ENCODE measurements at places on chromosomes 7 and 10.

DNA sequence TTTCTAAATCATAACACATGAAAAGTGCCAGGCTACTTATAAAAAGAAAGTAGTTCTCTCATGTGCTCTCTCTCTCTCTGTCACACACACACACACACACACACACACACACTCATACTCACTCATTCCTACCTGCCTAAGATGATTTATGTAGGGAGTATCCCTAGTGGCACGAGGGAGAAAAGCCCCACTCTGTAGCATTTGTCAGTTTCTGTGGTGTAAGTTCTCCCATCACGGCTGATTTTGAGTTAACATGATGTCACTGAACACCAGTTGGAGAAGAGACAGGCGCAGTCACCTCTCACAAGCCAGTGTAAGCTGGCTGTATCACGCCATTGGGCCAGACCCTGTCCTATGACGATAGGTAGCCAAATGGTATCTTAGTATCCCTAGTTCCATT, 395.4 kb downstream of the SFMBT2 start:
- peak; percentile 66 for ATAC-seq

DNA sequence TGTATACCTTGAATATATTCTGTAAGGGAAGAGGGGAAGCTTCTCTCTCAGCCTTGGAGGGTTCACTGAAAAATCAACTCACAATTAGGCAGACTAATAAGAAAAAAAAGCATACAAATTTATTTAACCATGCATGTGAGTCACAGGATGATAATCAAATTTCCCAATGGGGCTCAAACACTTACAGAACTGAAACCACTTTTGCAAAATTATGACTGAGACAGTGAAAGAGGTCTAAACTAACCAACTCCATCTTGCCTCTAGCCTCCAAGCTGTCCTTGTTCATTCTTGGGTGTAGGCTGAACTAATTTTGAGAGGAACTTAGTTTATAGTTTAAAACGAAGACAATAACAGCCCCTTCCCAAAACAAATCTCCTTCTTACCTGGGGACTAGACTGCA, 618.3 kb upstream of the AUTS2 start:
- no peak for ATAC-seq

GRCh38 chr7:37332243-37333016, 116.2 kb downstream of the ELMO1 start:
- ATAC-seq = peak; percentile 17

- ATAC-seq = peak; percentile 78
These were observed 8.8 kb upstream of the INTS1 start for GRCh38 chr7:1512781-1513656.

DNA sequence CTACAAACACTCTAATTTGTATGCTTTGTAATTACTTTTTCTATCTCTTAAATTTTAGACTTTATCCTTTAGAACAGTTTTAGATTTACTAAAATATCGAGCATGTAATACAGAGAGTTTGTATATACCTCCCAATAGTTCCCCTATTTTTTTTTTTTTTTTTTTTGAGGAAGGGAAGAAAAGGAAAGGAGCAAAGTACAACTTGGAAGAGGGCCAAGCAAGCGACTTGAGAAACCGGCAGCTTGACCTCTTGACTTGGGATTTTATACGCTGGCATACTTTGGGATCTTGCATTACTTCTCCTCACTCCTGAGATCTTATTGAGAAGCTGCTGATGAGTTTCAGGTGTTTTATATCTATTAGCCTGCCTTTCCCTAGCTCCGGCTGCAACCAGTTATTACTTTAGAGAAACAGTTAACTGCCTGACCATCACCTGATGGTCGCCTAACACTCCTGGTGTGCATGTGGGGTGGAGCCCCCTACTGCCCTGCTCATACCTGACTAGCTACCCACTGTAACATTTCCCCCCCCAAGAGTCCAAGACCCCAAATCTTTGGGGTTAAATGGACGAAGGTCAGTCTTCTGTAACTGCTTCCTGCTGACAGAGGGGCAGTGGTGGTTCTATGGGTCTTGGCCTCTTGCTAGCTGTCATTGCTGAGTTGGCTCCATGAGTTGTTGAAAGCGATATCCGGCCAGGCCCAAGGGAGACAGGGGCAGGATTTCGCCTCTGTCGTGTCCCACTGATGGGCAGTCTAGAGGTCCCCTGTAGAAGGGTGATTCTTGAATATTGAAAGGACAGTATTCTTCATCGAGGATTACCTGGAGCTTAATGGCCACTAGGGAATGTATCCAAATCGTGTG, 28.5 kb downstream of the MKLN1 start:
- no peak for ATAC-seq

DNA sequence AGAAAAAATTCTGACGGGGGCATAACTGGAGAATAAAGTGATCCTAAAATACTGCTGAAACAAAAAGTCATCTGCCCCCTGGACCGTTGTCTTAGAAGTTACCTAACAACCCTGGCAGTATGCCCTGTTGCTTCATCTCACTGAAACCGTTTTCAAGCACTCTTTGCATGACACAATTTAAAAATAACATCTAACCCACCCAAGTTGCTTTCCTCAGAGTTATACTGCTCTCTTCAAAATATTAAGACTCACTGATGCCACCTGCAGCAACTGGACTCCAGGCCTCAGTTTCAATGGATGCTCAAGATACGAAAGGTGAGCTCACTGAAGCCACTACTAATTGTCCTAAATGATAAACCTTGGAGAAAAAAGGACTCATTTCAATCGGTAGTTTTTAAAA, 57.4 kb downstream of the CDK6 start:
- ATAC-seq = no peak

DNA sequence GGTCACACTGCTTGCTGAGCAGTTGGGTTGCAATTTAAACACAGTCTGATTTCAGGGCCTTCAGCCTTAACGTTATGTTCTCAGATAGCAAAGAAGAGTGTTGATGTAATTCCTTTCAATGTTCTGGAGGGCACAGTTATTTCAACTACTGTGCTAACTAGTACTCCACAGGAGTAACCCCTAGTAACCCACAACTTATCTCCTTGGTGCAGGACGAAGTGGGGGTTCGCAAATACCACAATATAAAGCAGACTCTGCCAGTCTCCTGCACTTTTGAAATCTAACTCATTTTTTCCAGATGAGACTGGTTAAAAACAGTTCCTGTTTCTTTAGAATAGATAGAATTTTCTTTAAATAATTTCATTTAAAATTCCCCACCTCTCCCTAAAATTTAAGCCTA, 47.1 kb upstream of the NCAPG2 start:
- ATAC-seq = no peak

DNA sequence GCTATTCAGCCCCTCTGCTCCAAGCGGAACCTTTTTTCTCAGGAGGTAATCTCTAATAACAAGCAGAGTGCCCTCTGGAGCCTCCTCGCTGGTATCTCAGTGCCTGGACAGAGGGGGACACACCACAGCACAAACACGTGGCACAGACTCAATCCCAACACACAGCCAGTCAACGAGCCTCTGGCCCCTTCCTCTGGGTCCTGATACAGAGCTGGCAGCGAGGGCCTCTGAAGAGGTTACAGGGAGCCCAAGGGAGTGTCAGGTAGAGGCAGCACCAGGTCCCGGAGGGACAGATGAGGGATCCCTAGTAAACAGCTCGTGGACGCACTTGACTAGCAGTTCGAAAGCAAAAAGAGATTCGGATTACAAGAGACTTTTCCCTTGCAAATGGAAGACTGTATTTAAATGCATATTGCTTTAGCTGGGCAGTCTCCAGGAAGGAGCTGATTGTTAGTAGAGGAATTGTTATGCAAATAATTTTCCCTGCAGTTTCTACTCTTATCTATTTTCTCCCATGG, 14.1 kb downstream of the CXCL12 start:
- no peak for ATAC-seq

DNA sequence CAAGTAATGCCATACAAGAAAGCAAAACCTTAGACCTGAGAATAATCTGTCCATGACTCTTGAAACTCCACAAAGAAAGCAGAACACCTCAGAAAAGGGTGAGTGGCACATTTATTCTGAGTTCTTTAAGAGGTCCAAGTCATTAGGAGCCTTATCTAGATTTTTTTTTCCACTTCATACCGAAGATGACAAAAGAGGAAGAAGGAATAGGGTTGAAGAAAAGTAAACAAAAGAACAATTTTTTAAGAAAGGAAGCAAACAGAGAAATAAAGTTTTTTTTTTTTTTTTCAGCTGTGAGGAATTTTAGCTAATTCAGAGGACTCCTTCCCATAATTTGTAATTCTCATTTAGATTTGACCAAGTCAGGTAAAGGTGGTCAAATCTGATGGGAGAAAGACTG, 13.1 kb upstream of the MTPN start:
- ATAC-seq = no peak

- no peak for ATAC-seq
These were observed 8.5 kb downstream of the OR2A7 start for GRCh38 chr7:144256112-144256511.

- ATAC-seq = no peak
These were observed 39.3 kb upstream of the MKI67 start for GRCh38 chr10:128165536-128165935.

DNA sequence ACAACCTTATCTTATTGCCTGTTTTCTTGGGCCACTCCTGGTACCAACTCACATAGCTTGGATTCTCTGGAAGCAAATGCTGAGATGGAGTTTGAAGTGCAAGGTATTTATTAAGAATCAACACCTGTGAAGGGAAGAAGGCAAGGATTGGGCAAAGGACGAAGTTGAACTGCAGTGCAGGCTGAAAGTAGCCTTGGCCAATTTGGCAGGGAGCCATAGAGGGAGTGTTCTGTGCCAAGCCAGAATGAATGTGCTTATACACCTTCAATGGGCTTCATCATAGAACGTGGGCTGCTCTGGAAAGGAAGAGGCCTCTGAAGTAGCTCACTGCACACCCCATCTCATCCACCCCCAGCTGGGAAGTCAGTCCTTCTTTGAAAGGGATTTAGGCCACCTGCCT, 79.8 kb upstream of the IFRD1 start:
- no peak for ATAC-seq
